ENCODE measurements at places on chromosomes 6 and 20.

DNA sequence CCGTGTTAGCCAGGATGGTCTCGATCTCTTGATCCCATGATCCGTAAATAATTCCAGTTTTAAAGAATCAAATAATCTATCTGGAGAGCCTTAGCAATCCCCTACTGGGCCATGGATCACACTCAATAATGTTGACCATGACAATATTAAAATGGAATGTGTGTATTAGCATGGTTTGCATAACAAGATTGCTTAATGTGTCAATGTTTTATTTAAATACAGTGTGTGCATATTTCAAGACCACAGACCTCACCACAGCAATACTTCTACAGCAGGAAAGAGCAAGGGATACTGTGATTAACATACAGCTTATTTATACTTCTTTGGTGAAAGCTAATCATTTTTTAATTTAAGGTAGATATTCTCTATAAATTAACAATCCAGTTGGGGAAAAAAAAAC, 470.4 kb downstream of the TFAP2B start:
- DNase-seq = no peak

DNA sequence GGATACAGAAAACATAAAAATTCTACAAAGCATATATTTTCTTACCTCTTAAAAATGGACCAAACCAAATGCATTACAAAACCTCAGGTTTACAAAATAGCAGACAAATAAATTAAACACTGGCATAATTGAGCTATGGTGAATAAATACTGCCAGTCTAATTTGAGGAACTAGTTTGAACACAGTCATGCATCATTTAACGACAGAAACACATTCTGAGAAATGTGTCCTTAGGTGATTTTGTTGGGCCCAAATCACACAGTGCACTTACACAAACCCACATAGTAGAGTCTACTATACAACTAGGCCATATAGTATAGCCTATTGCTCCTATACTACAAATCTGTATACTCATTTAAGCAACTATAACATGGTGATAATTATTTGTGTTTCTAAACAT, 215.6 kb downstream of the FOXC1 start:
- DNase-seq = peak; percentile 12

- DNase-seq = no peak
Measured at GRCh38 chr20:19318610-19319009, 106.2 kb downstream of the SLC24A3 start.

DNA sequence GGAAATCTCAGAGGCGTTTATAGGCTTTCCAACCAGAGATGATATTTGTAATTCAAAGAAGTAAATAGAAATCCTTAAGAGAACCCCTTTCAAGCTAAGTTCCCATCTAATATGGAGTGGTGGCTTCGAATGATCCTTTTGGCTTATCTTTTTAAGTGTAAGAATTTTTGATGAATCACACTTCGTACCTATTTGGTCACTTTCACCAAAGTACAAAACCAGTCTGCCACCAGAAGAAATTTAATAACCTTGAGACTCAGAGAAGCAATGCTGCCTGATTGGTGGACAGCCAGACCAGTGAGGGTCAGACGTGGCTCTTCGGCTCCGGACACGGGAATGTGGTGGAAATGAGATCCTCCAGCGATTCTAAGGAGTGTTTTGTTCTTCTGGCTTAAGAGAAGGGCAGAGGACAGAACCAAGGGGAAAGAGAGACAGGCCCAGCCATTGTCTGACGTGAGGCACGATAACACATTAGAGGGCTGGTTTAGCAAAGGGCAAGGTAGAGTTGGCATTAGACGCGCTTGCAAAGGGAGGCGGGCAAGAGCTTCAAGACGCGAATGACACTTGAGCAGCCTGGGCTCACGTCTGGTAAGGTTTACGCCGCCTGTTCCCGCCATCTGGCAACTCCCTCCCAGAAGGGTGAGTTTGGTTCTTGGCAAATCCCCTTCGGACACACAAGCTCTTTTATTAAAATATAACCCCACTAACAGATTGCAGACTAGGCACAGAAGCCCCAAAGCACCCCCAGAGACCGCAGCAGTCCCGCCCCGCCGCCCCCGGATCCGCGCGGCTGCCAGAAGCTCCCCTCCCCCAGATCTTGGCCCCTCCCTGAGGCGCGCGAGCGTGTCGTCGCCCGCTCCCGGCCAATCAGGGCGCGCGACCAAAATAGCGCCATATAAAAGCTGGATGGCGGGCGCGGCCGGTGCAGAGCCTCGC, 50.0 kb upstream of the EZR start:
- peak; percentile 96 for DNase-seq

DNA sequence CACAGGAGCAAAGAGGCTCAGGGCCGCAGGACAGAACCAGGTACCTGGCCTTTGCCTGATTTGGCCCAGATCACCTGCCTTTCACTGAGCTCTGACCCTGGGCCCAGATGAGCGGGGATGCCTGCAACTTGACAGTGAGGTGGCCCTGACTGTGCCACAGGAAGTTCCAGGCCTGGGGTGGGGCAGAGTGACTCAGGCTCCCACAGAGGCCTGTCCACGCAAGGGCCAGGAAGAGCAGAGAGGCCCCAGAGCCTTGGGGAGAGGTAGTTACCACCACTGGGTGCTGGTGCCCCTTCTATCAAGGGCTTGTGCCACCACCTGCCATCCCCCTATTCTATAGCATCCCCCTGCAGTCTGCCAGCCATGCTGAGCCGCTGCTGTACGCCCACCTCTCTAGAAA, 4.1 kb upstream of the NOL4L start:
- no peak for DNase-seq

GRCh38 chr6:142412658-142413057, 110.9 kb downstream of the ADGRG6 start:
- no peak for DNase-seq

GRCh38 chr6:19142275-19142674, 694.9 kb upstream of the ID4 start:
- no peak for DNase-seq

DNA sequence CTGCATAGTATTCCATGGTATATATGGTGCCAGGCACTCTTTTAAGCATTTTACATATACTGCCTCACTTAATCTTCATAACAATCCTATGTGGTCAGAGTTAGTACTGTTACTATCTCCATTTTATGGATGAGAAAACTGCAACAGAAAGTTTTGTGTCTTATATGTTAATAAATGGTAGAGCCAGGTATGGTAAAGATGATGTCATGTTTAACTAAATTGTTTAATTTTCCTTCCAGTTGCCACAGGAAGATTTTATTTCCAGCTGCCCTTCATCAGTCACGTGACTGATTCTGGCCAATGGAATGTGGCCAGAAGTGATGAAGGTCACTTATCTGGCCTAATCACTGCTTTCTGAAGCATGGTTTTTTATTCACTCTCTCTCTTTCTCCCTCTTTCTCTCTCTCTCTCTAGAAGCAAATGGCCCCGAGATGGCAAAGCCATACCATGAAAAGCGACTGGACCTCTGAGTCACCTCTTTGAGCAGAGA, 75.7 kb upstream of the BTBD3 start:
- DNase-seq = no peak

DNA sequence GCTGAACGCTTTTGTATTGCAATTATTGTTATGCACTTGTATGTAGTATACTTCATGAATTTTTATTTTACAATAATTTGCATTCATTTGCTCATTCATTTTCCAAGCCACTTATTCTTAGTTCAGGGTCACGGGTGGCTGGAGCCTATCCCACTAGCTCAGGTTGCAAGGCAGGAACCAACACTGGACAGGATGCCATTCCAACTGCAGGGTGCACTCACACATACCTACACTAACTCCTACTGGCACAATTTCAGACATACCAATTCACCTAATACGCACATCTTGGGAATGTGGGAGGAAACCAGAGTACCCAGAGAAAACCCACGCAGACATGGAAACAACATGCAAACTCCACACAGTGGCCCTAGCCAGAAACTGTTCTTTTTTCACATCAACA, 61.8 kb downstream of the LMBRD1 start:
- DNase-seq = no peak

DNA sequence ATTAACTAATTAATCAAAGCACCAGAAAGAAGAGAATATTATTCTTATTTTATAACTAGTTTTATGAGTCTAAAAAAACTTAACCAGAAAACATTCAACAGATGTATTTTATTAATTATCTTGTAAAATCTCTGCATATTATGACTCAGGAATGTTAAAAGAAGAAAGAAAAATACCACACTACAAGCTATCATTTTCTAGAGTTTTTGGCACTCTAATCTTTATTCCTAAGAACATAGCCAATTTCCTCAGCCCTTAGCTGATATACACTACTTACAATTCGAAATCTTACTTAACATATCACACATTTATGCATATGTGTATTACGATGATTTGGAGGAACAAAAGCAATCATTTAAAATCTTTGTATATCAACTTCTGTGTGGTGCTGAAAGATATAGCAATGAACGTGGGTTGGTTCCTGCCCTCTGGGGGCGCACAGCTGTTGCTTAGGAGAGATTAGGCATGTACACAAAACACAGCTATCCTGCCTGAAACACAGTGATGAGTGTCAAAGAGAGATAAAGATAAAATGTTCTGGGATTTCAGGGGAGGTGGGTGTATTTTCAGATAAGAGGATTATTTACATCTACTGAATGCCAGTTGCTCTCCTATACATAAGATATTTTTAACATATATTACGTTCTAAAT, 404.5 kb downstream of the SYNE1 start:
- peak; percentile 87 for DNase-seq

DNA sequence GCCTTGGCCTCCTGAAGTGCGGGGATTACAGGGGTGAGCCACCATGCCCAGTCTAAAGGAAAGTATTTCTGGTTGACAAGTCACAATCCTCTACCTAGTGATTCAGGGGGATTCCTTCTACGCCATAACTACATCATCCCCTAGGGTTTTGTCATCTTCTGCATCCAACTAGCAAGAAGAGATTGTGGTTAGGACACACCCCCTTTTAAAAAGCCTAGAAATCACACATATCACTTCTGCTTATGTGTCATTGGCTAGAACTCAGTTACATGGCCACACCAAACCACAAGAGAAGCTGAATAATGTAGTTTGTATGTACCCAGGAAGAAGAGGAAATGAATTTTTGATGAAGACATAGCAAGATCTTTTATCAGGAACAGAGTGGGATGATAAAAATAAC, 14.7 kb upstream of the CHD6 start:
- DNase-seq = peak; percentile 87

GRCh38 chr20:20820104-20820503, 107.7 kb upstream of the RALGAPA2 start:
- peak; percentile 52 for DNase-seq

DNA sequence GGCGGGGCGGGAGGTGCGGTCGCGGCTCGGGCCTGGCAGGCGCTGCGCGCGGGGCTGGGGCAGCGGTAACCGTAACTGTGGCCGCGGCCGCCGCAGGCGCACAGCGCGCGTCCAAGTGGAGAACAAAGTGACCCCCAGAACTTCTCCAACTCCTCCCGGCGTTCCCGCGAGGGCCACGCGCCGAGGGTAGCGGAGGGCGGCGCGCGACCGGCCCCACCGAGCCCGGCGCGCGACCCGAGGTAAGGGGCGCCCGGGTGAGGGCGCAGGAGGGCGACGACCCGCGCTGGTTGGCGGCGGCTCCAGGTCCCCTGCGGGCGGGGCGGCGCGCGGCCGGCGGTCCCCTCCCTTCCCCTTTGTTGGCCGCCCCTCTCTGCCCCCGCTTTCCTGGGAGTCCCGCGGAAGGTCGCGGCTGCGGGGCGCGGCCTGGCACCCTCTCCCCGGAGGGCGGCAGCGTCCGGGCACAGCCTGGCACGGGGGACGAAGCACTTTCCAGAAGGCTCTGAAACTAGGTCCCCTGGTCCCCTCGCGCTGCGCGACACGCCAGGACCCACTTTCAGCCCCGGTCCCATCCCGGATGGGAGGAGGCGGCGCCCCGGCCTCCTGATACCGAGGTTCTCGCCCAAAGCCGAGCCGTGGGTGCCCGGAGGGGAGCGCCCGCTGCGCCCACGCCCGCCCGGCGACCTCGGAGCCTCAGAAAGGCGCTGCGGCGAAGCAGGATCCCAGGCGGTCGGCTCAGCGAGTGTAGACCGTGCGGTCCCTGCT, at the start of gene TIAM2:
TIAM2 (plus strand) TSS at position 62 of the 762 bp plus-strand sequence. CDS start 133,909 bp downstream, outside the sequence.
- peak; percentile 40 for DNase-seq

DNA sequence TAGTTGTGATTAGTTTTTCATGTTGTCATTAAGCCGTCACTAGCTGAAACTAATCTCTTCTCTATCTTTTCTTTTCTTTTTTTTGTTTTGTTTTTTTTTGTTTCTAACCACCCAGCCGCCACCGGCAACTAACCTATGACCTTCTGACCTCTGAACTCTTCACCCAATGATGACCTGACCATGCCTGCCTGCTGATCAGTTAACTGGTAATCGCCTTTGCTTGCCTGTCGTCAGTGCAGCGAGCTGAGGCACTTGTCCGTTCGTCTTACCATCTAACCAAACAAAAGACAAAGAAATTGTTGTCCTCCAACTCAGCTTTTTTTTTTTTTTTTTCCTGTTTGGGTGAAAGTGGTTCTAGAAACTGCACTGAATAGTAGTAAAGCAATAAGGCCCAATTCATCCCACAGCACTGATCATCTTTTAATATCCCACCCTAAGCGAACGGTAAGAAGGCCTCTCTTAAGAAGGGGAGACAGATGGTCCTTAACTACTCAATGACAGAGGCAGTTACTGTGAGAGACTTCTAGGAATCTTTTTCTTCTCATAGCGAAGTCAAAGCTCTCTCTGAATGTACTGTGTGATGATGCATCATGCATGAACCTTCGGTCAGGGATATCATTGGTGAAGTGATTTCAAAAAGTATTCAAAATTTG, 156.2 kb downstream of the QKI start:
- no peak for DNase-seq

DNA sequence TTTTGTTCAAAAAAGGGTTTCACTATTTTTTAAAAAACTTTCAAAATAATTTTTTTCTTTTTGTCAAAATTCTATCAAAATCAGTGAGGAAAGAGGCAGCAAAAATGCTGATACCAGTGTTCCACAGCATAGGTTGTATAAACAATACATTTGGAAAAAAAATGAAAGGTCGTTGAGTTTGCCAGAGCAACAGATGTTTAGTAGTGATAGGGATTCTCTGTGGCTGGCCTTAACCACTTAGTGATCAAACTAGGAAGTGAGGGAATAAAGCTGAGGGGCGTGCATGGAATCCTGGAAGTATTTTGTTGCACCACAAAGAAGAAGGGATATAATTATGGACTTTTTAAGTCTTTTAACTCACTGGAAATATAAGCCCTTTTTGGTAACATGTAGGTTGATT, 555.3 kb upstream of the CHD6 start:
- peak; percentile 13 for DNase-seq

- no peak for DNase-seq
Measured at GRCh38 chr20:58020656-58021454, 207.6 kb downstream of the ANKRD60 start.

DNA sequence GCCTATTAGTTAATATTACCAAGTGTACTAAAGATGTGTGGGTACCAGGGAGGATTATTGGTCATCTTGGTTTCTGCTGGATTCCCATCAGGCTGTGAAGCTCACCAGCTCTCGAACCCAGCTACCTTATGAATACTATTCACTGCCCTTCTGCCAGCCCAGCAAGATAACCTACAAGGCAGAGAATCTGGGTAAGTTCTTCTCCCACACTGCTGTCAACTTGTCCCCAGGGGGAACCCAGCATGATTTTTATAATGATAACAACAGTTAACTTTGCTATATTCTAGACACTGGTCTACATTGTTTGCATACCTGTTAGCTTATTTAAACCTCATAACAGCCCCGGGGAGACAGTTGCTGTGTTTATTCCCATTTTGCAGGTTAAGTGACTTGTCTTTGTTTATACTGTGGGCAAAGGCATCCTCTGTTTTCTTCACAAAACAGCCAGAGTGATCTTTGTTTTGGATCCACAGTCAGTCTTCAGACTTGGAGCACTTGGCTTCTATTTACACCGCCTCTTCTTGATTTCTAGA, 26.5 kb downstream of the TM9SF4 start:
- DNase-seq = no peak

Data from hematopoietic multipotent progenitor cell treated with erythropoietin and hydrocortisone succinate and interleukin-3 and kit ligand, for 4 days (in vitro differentiated cells).